ENCODE measurements at places on chromosomes 1 and 21.

DNA sequence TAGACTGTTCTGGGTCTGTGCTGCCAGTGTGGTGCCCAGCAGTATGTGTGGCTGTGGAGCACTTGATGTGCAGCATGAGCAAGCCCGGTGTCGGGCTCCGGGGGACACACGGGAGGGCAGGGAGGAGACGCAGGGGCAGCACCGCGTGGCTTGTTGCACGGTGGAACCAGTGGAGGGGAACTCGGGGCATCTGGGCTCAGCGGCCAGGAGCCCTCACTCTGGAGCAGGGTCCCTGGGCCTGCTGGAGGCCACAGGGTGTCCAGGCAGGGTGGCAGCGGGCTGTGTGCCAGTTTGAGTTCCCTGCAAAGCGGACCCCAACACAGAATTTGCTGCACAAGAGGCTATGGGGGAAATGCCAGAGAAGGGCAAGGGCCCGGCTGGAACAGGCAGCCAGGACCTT is 30.6 kb downstream of the PCNT start:
- DNase-seq, result no peak

- DNase-seq, result no peak
Observed at GRCh38 chr1:58363585-58363984, 182.9 kb downstream of the OMA1 start.

GRCh38 chr1:88433556-88433955 is 250.5 kb upstream of the PKN2 start:
- DNase-seq, result no peak

DNA sequence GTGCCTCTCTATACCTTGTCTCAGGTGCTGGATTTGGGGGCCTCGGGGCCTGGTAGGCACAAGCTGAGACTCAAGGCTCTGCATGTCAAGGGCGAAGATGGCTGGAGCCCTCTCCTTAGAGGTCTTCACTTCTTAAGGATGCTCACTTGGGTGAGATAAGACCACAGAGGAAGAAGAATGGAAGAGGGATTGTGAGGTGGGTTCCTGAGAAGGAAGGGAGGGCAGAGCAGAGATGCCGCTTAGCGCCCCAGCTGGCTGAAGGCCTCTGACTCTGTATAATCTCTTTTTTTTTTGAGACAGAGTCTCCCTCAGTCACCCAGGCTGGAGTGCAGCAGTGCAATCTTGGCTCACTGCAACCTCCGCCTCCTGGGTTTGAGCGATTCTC is 32.2 kb downstream of the SOX13 start:
- DNase-seq, result no peak

- no peak for DNase-seq
Observed at GRCh38 chr1:37152491-37152890, 118.2 kb upstream of the GRIK3 start.

GRCh38 chr1:119637710-119638109 is 10.4 kb downstream of the ZNF697 start:
- DNase-seq, result no peak

DNA sequence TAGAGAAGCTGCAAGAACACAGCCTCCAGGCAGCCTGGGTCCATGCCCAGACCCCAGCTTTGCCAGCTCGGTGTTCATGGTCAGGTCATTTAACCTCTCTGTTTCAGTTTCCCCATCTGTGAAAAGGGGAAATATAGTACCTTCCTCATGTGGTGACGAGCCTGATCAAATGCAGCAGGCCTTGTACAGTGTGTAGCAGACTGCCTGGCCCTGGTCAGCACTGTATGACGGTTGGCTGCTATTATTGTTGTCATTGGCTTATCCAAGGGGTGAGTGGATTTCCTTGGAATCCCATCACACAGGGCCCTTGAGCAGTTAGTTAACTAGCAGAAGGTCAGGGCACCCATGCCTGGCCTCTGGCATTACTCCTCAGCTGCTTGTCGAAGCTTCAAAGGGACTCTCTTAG is 6.6 kb upstream of the TMEM51 start:
- DNase-seq, result no peak

GRCh38 chr1:4033129-4033676 is 133.1 kb upstream of the C1orf174 start:
- no peak for DNase-seq

GRCh38 chr1:202565890-202566602 is 144.2 kb downstream of the SYT2 start:
- no peak for DNase-seq

DNA sequence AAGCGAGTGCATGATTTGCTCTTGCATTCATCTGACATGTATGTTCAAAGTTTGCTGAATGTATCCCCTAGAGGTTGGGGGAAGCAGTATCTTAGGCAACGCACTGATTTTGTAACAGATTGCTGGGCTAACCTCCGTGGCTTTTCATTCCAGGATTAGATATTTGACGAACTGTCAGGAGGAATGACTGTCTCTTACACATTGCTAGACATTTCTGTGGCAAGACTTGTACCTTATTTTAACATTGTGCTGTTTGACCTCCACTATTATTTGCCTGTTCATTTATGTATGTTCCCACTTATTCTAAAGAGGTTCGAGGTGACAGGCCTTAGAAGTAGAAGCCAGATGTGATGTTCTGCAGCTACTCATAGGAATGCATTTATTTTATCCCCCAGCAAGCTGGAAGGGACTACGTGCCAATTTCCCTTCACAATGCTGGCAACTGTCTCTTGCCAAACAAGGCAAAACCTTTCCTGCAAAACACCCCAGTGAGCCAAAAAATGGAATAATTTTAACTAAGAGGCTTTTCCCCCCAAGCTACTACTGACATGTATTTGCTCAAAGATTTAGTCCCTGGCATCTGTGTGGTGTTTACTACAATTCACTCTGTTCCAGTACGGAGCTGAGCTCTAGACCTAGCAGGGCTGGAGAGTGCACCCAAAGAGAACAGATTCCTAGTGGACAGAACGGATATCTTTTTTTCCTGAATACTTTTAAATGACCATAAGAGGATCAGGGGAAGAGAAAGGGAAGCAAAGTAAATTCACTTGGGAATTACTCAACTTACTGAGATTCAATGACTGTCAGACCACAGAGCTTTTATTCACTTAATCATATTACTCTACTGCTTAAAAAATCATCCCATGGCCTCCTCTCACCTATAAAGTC is 646.2 kb downstream of the SMYD3 start:
- DNase-seq, result no peak

- no peak for DNase-seq
Observed at GRCh38 chr1:2215909-2216766, 12.0 kb upstream of the SKI start.
